ENCODE measurements at places on chromosomes 5 and 9.

- no peak for DNase-seq
Measured at GRCh38 chr9:70069704-70070103, 26.1 kb downstream of the MAMDC2 start.

DNA sequence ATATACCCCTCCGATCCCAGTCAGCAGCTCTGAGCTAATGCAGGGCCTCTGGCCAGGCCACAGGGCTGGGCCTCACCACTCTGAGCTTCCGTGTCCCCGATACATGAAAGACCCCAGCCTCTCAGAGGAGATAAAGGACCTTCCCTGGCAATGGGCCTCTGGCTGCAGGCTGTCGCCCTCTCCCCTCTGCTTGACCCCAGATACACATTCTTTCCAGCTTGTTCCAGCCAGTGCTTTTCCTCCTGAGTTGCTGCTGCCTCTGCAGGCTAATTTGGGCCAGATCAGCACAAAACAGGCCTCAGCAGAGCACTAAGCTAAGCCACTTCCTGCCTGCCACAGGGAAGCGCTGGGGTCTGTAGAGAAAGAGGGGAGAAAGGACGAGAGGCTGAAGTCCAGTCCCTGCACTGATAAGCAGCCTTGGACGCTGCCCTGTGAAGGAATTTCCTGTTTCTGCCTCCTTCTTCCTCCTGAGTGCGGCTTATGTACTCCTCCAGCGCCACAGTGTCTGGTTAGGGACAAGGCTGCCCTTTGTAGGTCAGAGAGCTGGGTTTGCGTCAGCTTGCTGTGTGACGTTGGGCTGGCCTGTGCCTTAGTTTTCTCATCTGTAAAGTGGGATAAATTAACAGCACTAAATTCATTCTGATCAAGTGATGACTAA is 73.0 kb upstream of the IL17B start:
- DNase-seq = no peak

- DNase-seq = no peak
Measured at GRCh38 chr9:706606-707459, 134.7 kb upstream of the DMRT1 start.

- no peak for DNase-seq
Measured at GRCh38 chr9:132244582-132245455, 83.0 kb downstream of the NTNG2 start.

GRCh38 chr5:122673343-122673742 is 101.5 kb upstream of the SNX2 start:
- no peak for DNase-seq

GRCh38 chr5:37834542-37835379 is 5.1 kb downstream of the GDNF start:
- no peak for DNase-seq

DNA sequence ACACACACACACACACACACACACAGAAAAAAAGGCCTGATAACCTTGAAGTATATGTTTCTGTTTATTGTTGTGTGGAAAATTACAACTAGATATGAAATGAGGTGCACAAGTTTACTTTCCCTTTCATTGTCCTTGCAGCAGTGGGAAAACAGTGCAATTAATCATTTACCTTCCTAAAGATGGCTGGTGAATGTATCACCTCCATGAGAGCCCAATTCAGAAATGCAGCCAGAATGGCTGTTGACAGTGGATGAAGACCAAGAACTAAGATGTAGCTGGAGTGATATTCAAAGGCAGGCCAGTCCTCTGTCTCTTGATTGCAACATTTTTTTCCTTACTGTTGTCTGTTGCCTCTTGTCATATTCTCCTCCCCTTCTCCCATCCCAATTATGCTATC is 49.6 kb upstream of the EIF4EBP3 start:
- no peak for DNase-seq

- no peak for DNase-seq
Measured at GRCh38 chr9:121785673-121786542, 134.5 kb downstream of the DAB2IP start.

GRCh38 chr9:91017245-91017644 is 215.6 kb downstream of the SYK start:
- no peak for DNase-seq

GRCh38 chr5:157076558-157076957 is 17.6 kb upstream of the HAVCR1 start:
- no peak for DNase-seq

- no peak for DNase-seq
Measured at GRCh38 chr9:92171822-92172221, 56.6 kb upstream of the SPTLC1 start.

GRCh38 chr9:17017931-17018491 is 116.8 kb upstream of the CNTLN start:
- DNase-seq = no peak
